ENCODE measurements at places on chromosomes 2 and 18. TPM values are rescaled to one million over a fixed set of nuclear protein-coding genes. Genes with fewer than 3 reads are reported as not detected.
A peak's percentile ranks its signal among the peaks of the same experiment; 100 is the strongest.

DNA sequence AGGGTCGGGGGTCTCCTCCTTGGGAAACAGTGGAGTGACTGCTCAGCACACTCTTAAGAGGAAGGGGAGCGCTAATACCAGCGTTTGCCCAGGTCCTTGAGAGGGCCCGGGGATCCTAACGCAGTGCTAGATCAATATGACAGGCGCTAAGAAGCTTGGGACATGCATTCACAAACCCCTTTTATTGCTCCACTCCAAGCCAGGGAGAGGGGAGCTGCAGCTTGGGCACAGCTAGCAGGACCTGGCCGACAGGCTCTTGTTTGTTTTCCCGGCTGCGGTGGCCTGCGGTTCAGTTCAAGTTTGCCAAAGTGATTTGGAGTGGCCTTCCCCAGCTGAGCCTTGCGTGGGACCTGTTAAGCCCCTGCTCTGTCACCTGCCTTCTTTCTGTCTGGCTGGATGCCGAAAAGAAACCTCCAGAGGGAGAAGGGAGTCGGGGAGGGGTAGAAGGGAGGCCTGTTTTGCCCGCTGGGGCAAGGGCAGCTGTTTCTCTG, 152.1 kb downstream of the GLI2 start:
- DNase-seq = peak; percentile 6
- no peak overlapping the region for H3K27ac ChIP-seq
- no peaks in the 10 kb centered on the region for H3K4me1 ChIP-seq
- H3K27me3 ChIP-seq = no peaks in the 10 kb centered on the region
- no peaks in the 10 kb centered on the region for H3K36me3 ChIP-seq
- no peak overlapping the region for H3K4me3 ChIP-seq

DNA sequence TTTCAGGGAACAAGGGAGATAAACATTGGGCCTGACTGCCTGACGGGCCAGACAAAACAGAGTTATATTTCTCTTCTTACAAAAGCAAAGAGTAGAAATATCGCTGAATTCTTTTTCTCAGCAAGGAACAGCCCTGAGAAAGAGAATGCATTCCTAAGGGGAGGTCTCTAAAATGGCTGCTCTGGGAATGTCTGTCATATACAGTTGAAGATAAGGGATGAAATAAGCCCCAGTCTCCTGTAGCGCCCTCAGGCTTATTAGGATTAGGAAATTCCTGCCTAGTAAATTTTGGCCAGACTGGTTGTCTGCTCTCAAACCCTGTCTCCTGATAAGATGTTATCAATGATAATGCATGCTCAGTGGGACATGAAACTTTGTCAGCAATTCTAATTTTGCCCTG, 134.9 kb upstream of the CNTNAP5 start:
- H3K27ac ChIP-seq = no peak overlapping the region
- no peaks in the 10 kb centered on the region for H3K36me3 ChIP-seq
- H3K27me3 ChIP-seq = no peaks in the 10 kb centered on the region
- no peak for DNase-seq

DNA sequence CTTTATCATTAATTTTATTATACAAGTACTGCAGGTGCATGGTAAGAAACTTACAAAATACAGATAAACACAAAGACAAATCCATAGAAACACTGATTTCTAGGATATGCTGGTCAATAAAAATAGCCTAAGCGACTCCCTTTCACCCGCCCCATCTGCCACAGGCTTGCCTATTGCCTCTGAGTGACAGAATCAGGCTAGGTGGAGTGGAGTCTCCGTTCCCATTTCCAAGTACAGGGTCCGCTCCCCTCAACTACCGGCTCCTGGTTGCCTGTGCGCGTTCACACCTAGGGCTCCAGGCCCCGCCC, 201 bp upstream of the TRAPPC12 start:
- H3K27ac ChIP-seq = peak overlapping the region; percentile 90
- no peaks in the 10 kb centered on the region for H3K27me3 ChIP-seq
- H3K4me3 ChIP-seq = peak overlapping the region; percentile 87
- peaks cover 32% of the 10 kb centered on the region for H3K4me1 ChIP-seq

GRCh38 chr18:58649966-58650816, 21.1 kb upstream of the MALT1 start:
- no peak overlapping the region for H3K27ac ChIP-seq
- DNase-seq = no peak
- H3K4me1 ChIP-seq = no peaks in the 10 kb centered on the region
- H3K4me3 ChIP-seq = no peak overlapping the region
- no peaks in the 10 kb centered on the region for H3K36me3 ChIP-seq

The PCARE gene
- total RNA-seq = 1.4 TPM

The IL36G gene
- total RNA-seq = not detected

The NPPC gene
- total RNA-seq = 1.7 TPM

The PHOSPHO2 gene
- total RNA-seq = 1.5 TPM
